Keratinocyte (primary cell): ENCODE measurements at places on chromosomes 16 and 17.

- DNase-seq = no peak
These were observed 199.9 kb downstream of the MAF start for GRCh38 chr16:79400462-79401149.

DNA sequence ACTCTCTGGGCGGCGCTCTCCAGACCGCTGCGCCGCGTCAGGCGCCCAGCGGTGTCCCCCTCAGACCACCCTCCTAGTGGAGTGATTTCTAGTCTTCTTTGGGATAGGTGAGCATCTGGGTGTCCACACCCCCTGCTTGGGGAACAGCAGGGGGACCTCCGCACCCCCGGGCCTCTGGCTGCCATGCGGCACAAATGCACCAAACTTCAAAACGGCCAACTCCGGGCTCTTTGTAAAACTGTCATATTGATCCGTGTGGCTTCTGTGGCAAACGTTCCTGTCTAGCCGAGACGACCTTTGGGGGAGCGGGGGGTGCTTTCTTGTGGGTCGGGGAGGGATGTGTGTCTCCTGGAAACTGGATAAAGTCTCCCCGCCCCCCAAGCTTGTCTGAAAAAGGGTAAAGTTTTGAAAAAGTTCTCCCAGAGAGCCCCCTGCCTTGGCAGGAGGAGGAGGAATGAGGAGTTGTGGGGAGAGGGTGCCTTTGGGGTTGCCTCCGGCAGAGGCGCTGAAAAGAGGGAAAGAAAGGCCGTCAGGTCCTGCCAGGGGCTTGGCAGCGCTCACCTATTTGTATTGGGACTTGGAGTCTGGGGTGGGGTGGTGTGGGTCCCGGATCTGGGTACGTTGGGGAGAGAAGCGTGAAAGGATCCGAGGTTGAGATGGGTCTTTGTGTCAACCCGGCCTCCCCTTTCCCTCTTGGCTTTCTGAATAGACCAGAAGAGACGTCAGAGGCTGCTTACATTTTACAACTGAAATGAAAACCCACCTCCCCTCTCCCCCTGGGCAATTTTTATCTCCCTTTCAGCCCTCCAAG, 2.2 kb upstream of the CHD3 start:
- DNase-seq = no peak

- no peak for DNase-seq
These were observed 19.7 kb upstream of the PIK3R5 start for GRCh38 chr17:8985054-8985701.

- no peak for DNase-seq
These were observed 522 bp downstream of the NAGS start for GRCh38 chr17:44004761-44005526.

DNA sequence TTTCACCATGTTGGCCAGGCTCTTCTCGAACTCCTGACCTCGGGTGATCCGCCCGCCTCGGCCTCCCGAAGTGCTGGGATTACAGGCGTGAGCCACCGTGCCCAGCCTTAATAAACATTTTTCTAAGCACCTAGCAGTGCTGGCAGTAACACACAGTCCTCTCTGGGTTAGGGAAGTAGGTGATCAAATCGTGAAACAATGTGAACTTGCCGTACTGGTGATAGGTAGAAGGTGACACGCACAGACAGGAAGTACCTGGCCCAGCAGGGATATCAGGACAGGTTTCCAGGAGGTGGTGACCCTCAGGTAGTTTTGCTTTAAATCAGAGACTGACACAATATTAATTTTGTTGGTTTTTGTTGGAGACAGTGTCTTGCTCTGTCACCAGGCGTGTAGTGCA, 4.5 kb downstream of the PLD2 start:
- no peak for DNase-seq

DNA sequence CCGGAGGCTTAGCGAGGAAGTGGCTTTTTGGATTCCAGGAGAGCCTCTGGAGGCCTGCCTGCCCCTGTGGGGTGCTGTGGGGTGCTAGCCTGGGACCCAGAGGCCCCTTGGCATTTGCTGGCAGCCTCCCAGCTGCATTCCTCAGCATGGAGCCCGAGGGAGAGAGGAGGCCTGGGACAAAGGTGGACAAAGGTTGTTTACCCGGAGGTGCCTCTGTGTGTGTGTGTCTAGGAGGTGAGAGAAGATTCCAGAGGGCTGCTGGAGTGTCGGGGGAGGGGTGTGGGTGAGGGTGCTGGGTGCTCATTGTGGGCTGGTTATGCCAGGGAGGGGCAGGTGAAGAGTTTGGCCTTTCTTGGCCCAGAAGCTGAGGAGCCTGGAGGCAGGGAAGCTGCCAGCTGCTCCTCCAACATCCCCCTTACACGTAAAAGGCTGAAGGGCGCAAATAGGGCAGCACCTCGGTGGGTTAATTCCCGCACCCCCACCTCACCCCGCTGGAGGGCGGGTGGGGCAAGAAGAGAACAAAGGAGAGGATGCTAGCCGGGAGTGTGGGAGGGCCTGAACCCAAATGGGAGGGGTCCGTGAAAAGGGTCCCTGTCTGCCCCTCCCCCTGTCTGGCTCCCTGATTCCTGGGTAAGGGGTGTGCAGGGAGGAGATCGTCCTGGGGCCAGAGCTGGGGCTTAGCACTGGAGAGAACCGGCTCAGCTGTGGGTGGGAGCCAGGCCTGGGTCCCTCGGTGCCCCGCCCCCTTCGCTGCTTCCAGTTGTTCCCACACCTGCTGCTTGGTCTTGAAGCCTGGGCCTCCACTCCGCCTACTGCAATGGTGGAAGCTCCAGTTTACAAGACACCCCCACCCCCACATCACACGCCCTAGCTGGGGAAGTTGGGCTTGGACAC, 9.9 kb downstream of the HEXIM2 start:
- peak; percentile 79 for DNase-seq

DNA sequence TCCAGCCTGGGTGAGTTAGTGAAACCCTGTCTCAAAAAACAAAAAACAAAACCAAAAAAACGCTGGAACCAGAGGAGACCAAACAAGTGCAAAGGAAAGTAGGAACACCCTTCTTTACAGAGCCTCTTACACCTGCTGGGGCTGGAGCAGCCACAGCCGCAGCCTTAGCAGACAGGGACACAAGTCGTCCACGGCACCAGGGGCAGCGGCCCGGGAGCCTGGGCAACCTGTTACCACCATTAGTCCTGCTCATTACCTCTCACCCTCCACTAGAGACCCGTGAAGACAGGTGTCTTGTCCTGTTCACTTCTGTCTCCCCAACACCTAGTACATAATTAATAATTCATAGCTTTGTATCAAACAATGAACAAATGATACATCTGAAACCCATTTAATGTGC, 83.6 kb downstream of the C16orf78 start:
- DNase-seq = no peak

GRCh38 chr17:28916302-28916934, 13.5 kb upstream of the DHRS13 start:
- no peak for DNase-seq

DNA sequence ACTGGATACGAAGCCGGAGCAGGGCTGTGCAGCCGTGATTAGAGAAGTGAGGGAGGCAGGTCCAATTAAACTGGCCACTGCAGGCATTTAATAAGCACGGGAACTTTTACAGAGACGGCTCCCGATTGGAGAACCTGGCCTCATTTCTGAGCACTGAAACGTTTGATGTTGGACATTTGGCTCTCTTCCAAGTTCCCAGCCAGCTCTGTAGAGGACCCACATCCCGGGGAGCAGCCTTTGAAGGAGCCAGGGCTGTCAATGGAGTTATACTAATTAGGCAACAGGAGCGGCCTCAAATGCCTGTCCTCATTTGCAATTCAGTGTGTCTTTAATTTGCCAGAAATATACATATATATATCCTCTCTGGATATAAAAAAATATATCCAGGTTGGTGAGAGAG, 499.4 kb upstream of the C16orf82 start:
- no peak for DNase-seq

DNA sequence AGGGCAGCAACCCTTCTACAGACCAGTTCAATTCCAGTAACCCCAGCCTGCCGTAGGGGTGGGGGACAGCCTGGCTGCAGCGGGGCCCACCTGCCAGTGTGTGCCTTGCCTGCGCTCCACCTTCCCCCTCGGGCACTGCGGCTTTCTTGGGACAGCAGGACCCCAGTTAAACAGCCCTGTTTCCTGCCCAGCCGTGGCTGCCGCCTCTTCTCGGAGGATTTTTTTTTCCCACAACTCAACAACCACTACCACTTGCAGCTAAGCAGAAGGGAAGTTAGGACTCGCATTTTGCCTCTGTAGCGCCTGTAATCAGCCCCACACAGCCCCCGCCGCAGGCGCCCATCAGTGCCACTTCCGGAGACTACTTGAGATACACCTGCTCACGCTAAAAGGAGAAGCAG, 76.1 kb downstream of the RAI1 start:
- no peak for DNase-seq

- no peak for DNase-seq
These were observed 33.1 kb upstream of the CRISPLD2 start for GRCh38 chr16:84786605-84787262.

- DNase-seq = no peak
These were observed 10.1 kb downstream of the CYB5D1 start for GRCh38 chr17:7867881-7868329.

DNA sequence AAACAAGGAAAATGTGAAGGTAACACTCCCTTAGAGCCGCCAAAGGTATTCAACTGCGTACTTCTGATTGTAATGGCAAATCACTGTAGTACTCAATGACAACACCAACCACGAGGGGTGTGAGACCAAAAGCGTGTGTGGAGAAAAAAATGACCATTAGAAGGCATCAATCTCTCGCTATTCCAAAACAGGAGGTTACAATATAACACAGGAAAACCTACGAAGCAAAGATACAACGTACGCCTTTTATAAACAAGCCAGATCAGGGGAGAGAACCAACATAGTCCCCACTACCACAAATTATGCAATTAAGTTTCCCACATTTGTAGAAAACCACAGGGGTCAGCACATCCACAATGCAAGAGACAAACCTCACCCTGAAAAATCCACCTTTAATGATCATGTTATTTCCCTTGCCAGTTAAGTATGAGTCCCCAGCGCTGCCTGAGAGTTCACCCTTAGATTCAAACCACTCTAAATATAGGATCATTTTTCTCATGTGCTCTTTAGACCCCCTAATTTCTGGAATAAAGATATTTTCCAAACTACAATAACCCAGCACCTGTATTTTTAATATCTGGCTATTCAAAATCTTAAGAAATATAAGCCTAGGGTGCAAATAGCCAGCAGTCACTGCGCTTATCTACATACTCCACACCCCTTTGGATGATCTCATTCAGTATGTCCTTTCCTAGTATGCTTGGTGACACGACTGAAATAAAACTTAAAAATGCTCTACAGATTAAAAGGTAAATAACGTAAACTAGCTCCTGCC, 12.4 kb downstream of the TEX14 start:
- no peak for DNase-seq

- DNase-seq = no peak
These were observed 240.0 kb upstream of the IRX5 start for GRCh38 chr16:54690710-54691109.

GRCh38 chr16:56990407-56991286, 1.3 kb downstream of the NLRC5 start:
- DNase-seq = no peak

GRCh38 chr16:53404959-53405358, 29.3 kb upstream of the RBL2 start:
- no peak for DNase-seq

GRCh38 chr17:18025241-18025944, 13.6 kb downstream of the ATPAF2 start:
- no peak for DNase-seq

GRCh38 chr17:75153780-75154194, 525 bp downstream of the JPT1 start:
- no peak for DNase-seq

DNA sequence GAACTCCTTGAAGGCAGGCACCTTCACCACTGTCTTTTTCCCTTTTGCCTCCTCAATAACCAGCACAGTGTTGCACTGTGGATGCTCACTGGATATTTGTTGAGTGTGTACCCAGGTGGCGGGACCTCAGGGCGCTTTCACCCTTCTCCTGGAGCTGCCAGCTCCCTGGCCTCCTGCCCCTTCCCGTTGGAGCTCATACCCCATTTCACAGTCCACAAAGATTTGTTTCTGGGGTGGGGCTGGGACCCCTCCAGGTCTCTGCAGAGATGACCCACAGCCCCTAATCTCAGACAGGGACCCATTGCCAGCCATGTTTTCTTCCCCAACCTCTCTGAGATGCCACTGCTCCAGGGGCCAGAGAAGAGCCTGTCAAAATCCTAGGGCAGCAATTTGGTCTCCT, 12.4 kb downstream of the ALOX12B start:
- no peak for DNase-seq

DNA sequence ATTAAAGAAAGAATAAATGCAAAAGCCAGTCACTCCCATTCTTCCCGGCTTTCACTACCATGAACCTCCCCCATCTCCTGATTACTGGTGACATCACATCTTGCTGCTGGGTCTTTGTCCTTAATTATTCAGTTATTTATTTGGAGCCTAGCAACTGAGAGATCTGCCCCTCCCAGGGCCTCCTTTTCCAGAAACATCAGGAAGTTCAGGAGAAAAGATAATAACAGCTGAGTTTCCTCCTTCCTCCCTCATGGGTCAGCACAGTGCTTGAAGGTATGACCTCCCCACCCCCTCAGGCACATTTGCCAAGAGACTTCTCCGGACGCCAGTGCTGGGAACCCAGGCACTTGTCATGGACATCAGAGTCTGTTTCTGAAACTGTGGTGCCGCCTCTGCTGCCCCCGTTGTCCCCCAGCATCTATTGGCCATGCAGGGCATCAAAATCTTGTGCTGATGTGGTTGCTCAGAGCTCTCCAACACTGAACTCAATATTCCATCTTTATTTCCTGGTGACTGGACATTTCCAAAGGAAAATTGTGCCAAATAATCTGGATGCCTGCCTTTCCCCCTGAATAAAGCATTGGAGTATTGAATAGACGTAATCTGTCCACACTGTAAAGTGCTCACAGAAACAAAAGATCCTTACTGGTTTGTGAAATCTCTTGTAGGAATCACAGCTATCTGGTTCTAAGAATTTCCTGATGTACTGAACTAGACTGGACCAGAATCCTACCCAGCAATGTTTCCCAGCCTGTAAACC, 71.8 kb downstream of the ZNF18 start:
- no peak for DNase-seq
